ENCODE measurements at places on chromosomes 4 and X. TPM values are rescaled to one million over a fixed set of nuclear protein-coding genes. Genes with fewer than 3 reads are reported as not detected.

DNA sequence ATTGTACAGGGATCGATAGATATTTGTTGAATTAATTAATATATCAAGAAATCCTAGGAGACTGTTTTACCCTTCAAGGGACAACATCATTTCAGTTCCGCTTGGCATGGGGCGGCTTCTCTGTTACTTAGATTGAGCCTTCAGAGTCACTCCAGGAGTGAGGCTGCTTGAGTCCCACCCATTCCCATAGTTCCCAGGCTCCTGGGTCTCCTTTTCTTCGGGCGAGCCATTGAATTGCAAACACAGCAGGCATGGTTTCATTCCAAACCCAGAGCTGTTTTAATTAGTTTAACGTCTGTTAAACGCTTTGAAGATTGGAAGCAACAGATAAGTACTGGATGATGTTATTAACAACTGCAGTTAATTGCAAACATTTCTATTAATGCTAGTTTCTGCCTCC is 571 bp upstream of the EDA start:
- no peak for DNase-seq

DNA sequence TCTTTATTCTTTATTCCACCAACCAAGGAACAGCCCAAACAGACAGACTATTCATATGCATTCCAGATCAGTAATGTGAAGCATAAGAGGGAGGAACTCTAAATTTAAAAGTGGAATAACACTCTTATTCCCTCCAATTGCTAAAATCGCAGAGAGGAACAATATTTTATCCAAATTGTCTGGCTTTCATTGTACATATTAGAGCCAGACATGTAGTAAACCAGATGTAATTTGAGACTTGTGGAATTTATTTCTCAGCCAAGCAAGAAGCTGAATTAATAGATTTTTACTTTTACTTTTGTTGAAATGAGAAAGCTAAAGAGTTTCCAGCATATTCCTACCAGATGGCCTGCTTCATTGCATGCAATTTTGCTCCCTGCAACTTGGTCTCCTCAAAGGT is 674.6 kb upstream of the SLIT2 start:
- no peak for DNase-seq

DNA sequence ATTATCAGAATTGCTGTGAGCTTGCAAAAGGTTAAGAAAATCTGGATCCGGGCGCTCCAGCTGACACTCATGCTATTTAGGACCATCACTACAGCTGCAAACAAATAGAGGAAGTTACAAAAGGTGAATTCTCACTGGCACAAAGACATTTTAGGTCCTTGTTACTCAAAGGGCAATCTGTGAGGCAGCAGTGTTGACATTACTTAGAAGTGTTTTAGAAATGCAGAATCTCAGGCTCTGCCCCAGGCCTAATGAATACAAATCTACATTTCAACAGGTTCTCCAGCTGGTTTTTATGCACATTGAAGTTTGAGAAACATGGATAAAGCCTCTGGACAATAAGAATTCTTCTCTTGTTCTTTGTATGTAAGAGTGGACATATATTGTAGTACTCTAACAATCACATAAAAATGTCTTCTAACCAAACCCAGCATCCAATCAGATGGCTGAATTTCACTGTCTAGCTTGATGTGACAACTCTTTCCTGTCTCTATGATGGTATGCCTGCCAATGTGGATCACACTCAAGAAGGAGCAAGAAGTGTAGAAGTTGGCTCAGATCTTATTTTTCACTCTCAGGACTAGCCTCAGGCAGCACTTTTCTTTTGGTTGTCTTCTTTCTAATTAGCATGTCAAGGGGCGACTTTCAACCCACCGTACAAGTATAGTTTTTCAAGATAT is 18.8 kb downstream of the SLC7A11 start:
- DNase-seq: no peak

Gene COL4A6
- not detected for total RNA-seq

Gene ETDA
- total RNA-seq: not detected

Gene MAB21L2
- not detected for total RNA-seq

- no peak for DNase-seq
These were observed 12.0 kb upstream of the RTL9 start for GRCh38 chrX:110346681-110347080.

Gene PLK4
- total RNA-seq: 32.6 TPM

Gene BEND4
- 3.2 TPM for total RNA-seq

DNA sequence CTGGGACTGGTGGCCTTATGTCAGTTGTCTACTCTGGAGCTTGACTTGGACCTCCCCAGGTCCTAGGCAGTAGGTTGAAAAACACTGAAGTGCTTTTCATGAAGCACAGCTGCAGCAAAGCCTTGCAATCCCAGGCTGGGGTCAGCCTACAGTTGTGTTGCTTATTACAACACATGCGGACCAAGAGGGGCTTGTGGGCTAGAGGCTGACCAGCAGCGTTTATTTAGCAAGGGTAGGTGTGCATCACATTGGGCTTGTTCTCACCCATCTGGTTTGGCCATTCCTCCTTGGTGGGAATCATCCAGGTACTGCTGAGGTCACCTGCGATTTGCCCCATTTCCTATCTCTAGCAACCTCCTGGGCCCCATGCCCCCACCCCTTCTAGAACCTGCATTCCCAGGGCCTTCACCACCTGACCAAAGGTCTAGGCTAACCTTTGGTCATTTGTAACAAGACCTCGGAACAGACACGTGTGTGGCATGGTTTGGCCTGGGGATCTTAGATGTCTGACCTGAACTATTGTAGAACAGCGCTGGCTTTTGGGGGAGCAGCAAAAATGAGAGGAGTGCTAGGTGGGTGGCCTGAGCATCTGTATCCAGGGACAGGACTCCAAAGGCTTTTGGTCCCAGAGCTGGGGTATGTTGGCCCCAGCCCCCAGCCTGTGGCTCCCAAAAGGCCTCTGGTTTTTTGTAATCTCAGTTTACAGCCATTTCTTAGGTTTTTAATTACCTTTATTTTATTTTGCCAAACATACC is 3.0 kb downstream of the RPL10 start:
- DNase-seq: no peak

DNA sequence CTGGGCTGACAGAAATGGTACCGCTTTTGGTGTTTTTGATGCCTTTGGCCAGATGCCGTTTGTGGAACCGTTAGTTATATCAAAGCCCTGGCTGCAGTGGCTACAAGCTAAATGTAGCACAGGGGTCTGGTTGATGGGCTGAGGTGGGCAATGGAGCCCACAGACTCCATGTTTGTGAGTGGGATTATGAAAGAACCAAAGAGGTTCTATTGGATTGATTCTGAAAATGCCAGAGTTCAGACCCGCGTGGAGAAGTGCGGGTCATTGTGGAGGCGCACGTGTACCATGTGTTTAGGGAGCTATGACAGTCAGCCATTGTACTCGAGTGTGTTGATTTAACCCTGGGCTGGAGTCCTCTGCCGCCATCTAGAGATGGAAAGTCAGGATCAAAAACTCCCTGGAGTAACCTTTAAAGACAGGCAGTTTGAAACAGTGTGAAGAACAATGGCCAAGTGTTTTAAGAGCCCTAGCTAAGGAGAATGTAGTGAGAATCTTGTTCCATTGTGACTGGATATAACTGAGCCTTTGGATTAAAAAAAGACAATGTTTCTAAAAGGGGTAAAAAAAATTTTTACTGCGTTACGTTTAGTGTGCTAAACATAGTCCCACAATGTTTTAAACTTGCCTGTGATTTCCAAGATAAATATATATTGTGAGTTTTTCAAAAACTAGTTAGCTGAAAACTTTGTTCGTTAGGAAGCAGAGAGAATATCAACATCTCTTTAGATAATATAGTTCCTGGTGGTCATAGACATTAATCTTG is 12.7 kb downstream of the ART3 start:
- no peak for DNase-seq

DNA sequence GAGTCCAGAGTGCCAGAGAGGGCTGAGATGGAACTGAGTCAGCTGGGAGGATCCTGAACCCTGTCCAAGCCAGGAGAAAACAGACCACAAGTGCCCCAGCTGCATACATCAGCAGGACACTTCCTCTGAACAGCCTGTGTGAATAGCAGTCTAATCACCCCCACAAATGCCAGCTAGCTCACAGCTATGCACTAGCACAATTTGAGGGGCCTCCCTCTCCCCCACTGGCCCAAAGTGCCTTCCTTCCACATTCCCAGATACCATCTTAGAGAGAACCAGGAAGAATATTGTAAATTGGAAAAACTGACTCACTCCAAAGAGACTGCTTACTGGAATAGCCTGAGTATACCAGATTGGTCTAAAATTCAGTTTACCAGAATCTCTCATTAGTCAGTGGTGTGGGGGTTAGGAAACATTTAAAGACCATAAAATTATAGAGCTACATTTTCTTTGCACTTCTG is 292.6 kb upstream of the KLF3 start:
- DNase-seq: no peak

DNA sequence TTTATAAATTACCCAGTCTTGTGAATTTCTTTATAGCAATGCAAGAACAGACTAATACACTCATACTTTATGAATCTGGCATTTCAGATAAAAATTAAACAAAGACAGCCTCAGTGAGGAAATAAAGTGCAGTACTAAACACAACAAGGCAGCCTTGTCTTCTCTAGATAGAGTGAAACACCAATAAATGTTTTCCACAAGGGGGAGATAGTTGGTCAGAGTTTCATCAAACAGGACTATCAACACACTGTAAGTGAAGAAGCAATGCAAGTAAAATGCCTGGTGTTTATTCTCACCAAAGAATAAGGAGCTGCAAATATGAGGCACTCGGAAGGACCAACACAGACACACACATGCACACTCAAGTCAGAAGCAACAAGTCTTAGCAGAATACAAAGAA is 62.8 kb downstream of the FAM9B start:
- no peak for DNase-seq

Gene EGF
- total RNA-seq: not detected

- no peak for DNase-seq
These were observed at the start of gene PGRMC2 for GRCh38 chr4:128287141-128287870. TSS of gene PGRMC2 (minus strand) at chr4:128287813. CDS start at chr4:128287790, 23 bp downstream.

Gene OTC
- not detected for total RNA-seq

GRCh38 chr4:76504613-76505465 is 69.8 kb downstream of the SHROOM3 start:
- DNase-seq: no peak

Gene MYL5
- total RNA-seq: 19.5 TPM

Gene ARSJ
- not detected for total RNA-seq

- no peak for DNase-seq
These were observed 59.7 kb downstream of the FAM184B start for GRCh38 chr4:17721496-17722355.

Gene GAGE12F
- not detected for total RNA-seq

Gene STK26
- total RNA-seq: 52.0 TPM

DNA sequence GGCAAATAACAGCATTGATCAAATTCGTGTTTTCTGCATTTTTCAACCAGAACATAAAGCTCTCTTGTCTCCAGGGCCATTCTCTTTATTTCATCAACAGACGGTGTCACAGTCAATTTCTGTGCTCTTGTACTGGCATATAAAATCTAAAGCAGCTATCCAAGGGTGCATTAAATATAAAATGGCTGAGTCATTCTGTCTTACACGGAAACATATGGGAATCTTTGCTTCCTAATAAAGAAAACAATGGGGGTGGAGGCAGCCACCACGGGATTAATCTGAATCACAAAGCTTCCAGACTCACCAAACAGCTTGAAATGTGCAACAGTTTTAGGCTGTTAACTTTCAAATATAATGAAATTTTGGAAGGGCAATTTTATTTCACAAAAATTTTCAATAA is 132.6 kb downstream of the IL15 start:
- no peak for DNase-seq

GRCh38 chrX:106897259-106897658 is 5.9 kb downstream of the RIPPLY1 start:
- no peak for DNase-seq

DNA sequence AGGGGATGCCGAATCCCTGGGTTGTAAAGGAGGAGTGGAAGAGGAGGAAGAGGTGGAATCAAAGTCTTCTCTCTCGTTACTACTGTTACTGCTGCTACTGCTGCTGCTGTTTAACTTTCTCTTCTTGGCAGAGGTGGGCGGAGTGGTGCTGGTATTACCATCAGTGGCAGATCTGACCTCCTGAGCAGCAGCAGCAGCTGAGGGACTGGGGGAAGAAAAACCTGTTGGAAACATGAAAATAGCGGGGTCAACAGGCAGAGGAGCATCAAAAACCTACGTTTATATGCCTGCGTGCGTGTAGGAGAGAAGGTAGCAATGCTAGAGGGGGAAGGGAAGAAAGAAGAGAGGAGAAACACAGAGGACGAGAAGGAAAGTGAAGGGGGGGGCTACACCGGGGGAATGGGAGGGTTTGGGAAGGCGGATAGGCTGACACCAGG is 339 bp downstream of the CUL4B start:
- DNase-seq: no peak

- DNase-seq: no peak
These were observed 32.7 kb upstream of the RASGEF1B start for GRCh38 chr4:81504112-81505003.

Gene SPP1
- total RNA-seq: 7.2 TPM

Gene SLC7A11
- total RNA-seq: 1.5 TPM

Gene RASSF6
- total RNA-seq: not detected

Gene RHOXF2
- not detected for total RNA-seq

Gene C4orf46
- 20.0 TPM for total RNA-seq

DNA sequence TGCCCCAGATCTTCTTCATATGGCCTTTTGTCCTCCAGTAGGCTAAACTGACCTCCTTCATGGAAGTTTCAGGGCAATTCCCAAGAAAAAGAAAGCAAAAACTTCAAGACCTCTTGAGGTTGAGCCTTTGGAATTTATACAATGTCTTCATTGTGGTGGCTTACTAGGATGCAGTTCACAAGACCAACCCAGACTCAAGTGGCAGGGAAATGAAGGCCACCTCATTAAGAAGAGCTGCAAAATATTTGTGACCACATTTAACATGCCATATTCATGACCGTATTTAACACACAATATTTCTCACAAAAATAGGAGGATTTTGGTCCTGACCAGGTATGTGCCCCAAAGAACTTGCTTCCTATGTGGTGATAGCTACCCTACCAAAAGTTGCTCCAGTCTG is 605.5 kb upstream of the PITX2 start:
- DNase-seq: no peak

GRCh38 chr4:82578935-82579334 is 17.1 kb upstream of the TMEM150C start:
- no peak for DNase-seq

- no peak for DNase-seq
These were observed 33.0 kb downstream of the MTHFD2L start for GRCh38 chr4:74190919-74191397.

GRCh38 chrX:110146521-110146920 is 143.6 kb downstream of the TMEM164 start:
- DNase-seq: peak; percentile 14

GRCh38 chrX:148530464-148531077 is 30.2 kb downstream of the AFF2 start:
- no peak for DNase-seq

DNA sequence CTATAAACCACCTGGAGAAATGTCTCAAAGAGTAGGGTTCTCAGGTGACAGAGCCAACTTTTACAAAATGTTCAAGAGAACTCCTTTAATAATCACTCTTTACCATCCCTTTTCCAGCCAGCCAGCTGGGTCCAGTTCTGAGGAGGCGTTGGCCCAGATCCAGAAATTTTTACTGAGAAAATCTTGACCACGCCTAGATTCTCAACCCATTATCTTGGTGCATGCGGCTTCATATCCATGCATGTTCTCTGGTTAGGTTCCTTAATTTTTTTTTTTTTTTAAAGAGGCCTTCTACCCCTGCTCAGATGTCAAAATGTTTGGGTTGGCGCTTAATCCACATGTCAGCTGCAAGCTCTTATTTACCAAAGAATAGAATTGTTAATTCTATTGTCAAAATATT is 12.0 kb upstream of the MAP7D2 start:
- DNase-seq: no peak

GRCh38 chr4:175435381-175435783 is 376.7 kb downstream of the GPM6A start:
- no peak for DNase-seq
